Sciatic nerve (tissue), 2 donors: ENCODE measurements at places on chromosomes 11 and 22.

DNA sequence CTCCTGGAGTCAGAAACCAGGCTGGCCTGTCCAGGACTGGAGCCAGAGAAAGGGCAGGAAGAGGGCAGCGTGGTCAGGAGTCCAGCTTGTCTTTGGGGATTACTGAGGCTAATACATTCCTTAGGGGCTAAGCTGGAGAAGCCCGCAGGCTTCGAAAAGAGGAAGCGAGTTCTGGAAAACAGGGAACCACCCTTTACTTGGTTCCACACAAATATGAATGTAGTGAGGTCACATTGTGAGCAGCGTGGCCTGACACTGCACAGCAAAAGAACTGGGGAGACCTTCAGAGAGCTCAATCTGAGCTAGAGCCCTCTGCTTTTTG lies 132.3 kb downstream of the CEP164 start:
- peak; percentile 48 for DNase-seq

GRCh38 chr11:15605094-15605493 lies 490.4 kb downstream of the INSC start:
- no peak for DNase-seq

- no peak for DNase-seq
These were observed 18.2 kb upstream of the OR10W1 start for GRCh38 chr11:58286249-58286648.

GRCh38 chr22:25818541-25818940 lies 76.6 kb downstream of the MYO18B start:
- no peak for DNase-seq
